Tibial nerve (tissue), 4 donors: ENCODE measurements at places on chromosomes 5 and 9. TPM values are rescaled to one million over a fixed set of nuclear protein-coding genes. Genes with fewer than 3 reads are reported as not detected.

- no peaks in the 10 kb centered on the region for H3K4me1 ChIP-seq
- no peaks in the 10 kb centered on the region for H3K36me3 ChIP-seq
- H3K27ac ChIP-seq, result no peak overlapping the region
- DNase-seq, result no peak
- H3K27me3 ChIP-seq, result no peaks in the 10 kb centered on the region
Observed at GRCh38 chr9:36138496-36138895, 2.0 kb downstream of the GLIPR2 start.

DNA sequence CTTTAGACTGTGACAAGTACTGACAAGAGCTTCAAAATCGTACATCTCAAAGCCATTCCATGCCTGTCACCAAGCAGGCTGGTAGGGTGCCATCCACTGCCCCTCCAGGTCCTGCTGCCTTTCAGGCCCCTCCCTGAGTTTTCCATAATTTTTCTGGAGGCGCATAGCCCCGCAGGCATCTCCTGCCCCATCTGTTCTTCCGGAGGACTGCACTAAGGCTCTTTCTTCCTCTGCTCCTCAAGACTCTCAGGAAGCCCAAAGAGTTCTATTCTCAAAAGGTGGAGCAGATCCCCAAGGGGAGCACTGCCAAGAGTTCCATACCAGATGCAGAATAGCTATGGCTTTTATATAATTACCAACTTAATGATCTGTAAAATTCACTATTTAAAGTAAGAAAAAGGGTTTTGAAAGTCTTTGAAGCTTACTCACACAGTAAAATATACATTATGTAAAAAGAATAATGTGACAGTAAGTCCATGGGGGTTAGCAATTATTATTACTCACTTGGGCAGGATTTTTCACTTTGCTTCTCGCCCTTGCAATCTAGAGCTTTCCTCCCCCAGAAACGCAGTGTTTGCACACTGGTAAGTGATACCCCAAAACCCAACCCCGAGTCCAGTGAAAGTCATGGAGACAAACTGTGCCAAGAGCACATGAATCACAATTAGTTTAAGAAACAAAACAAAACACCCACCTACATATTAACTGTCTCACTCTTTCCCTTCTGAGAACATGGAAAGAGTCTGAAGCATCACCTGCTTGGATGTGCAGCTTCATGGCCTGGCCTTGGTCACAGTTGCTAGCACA is 114.1 kb upstream of the DAPK1 start:
- H3K36me3 ChIP-seq, result no peaks in the 10 kb centered on the region
- H3K27me3 ChIP-seq, result no peaks in the 10 kb centered on the region
- no peak overlapping the region for H3K4me3 ChIP-seq
- no peak overlapping the region for H3K27ac ChIP-seq

Gene KIF20A
- total RNA-seq, result 2.1 TPM

DNA sequence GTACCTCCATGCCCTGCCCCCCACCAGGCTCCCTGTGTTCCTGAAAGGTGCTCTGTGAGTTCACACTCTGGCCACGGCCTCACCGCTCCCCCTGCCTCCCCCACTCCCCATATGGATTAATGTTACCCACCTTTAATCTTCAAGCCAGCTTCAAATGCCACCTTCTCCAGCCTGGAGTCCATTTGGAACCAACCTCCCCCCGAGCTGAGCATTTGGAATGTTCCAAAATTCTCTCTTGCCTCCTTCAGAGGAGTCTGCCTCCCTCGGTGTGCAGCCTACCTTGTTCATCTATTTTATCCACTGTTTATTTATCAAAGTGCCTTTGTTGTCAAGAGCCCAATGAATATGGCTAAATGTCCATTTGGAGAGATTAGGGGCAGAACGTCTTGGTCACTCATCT is 4.3 kb downstream of the GOLGA2 start:
- H3K27ac ChIP-seq, result no peak overlapping the region
- no peaks in the 10 kb centered on the region for H3K36me3 ChIP-seq
- no peaks in the 10 kb centered on the region for H3K4me1 ChIP-seq
- no peak for DNase-seq

- H3K4me3 ChIP-seq, result no peak overlapping the region
- H3K4me1 ChIP-seq, result no peaks in the 10 kb centered on the region
- no peak for DNase-seq
- H3K27me3 ChIP-seq, result no peaks in the 10 kb centered on the region
- H3K27ac ChIP-seq, result no peak overlapping the region
Observed at GRCh38 chr5:82011761-82012160, 39.9 kb downstream of the ATG10 start.

DNA sequence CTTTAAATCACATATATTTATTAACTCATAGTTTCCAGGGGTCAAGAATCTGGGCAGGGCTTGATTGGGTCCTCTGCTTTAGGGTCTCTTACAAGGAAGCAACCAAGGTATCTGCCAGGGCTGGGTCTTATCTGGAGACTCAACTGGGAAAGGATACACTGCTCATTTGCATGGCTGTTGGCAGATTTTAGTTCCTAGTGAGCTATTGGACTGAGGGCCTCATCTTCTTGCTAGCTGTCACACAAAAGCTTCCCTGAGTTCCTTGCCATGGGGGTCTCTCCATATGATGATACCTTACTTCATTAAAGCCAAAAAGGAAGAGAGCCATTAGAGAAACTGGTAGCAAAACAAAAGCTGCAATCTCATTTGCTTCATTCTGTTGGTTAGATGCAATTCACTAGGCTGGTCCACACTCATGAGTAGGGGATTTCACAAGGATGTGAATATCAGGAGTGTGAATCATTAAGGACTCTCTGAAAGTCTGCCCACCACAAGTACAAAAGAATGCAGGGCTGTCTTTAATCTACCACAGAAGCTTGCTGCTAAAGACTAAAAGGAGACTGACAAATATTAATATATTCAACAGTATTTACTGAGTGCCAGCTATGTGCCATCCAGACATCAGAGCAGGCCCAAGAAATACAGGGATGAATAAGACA is 42.0 kb upstream of the TIMD4 start:
- H3K27me3 ChIP-seq, result no peaks in the 10 kb centered on the region
- no peaks in the 10 kb centered on the region for H3K4me1 ChIP-seq
- H3K36me3 ChIP-seq, result no peaks in the 10 kb centered on the region
- no peak overlapping the region for H3K4me3 ChIP-seq

- peaks cover 23% of the 10 kb centered on the region for H3K4me1 ChIP-seq
- no peaks in the 10 kb centered on the region for H3K36me3 ChIP-seq
- no peak overlapping the region for H3K27ac ChIP-seq
- DNase-seq, result peak; percentile 20
Observed at GRCh38 chr5:122499585-122499984, 187.5 kb downstream of the SNCAIP start.

Gene CTXN3
- total RNA-seq, result not detected

DNA sequence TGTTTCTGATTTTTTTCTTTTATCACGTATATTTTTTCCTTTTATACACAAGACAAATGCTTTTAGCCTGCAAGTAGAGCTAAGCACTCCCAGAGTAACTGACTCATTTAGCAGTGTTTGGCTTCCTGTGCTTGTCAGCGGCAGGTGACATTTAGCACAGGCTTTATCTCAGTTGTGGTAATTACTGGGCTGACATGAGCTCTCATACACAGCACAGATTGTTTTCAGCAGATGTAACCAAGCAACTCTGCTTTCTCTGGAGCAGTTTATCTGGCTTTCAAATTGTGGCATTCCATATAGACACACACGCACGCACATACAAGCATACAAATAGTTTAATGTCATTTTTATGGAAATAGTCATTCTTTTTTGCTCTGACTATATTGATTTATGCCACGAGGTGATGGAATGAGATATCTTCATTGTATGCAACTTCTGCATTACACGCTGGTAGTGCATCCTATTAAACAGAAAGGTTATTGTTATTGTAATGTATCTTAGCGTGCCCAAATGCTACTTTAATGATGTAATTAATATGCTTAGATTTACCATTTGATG is 379.0 kb upstream of the GRAMD2B start:
- H3K4me1 ChIP-seq, result no peaks in the 10 kb centered on the region
- H3K4me3 ChIP-seq, result no peak overlapping the region
- no peak for DNase-seq
- H3K36me3 ChIP-seq, result no peaks in the 10 kb centered on the region

Gene IFNA21
- total RNA-seq, result not detected

Gene ZNF483
- total RNA-seq, result 12.0 TPM

GRCh38 chr5:50663636-50664035 is 2.8 kb upstream of the PARP8 start:
- H3K27me3 ChIP-seq, result no peaks in the 10 kb centered on the region
- no peak overlapping the region for H3K4me3 ChIP-seq
- DNase-seq, result no peak

GRCh38 chr9:77926371-77926878 is 105.2 kb downstream of the GNAQ start:
- H3K36me3 ChIP-seq, result no peaks in the 10 kb centered on the region
- DNase-seq, result no peak
- no peak overlapping the region for H3K4me3 ChIP-seq

DNA sequence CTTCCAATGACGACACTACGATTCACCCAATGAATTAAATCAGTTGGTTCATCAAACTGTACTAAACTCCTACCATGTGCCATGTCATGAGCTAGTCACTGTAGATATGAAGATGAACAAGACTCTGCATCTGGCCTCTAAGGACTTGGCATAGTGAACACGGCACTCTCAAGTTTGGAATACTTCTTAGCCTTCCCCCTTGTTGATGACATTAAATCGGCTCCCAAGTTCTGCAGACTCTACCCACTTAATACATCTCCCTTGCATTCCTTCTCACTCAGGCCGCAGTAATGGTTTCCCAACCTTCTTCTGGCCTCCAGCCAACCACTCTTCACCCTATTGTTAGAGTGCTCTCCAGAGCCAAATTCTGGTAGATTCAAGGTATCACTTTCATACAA is 184.7 kb downstream of the MAPKAP1 start:
- no peak overlapping the region for H3K4me3 ChIP-seq
- H3K27me3 ChIP-seq, result no peaks in the 10 kb centered on the region
- peaks cover 3% of the 10 kb centered on the region for H3K4me1 ChIP-seq
- H3K36me3 ChIP-seq, result no peaks in the 10 kb centered on the region
- no peak for DNase-seq
- no peak overlapping the region for H3K27ac ChIP-seq

DNA sequence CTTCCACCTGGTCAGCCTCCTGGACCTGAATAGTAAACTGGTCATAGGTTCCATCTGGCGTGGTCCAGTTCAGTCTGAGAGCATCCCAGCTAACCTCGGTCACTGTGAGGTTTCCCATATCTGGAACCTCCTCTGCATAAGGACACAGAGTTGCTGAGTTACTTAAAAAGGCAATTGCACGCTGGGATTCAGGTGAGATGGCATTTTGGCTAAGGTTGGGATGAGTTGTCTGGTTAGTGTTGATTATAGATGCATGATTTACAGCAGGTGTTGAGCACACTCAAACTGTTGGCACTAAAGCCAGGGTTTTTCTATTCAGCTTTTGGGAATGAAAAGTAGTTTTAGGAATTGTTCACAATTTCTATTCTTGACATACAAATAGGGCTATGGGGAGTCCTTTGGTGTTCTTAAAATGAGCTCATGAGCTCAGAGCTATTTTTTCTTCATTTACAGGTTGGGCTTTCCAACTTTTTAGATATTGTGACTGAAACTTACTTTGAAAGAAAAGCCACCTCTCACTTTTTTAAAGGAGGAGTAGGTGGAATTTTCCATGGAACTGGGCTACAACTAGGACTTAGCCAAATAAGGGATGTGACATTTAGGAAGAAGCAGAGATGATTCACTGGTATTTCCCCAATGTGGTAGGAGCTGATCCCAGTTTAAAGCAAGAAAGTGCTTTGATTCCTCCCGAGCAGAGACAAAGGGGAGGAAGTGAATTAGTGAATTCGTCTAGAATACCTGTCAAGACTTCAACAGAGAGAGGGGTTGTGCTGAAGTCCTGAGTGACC is 54.7 kb downstream of the TNC start:
- H3K27ac ChIP-seq, result peak overlapping the region; percentile 9
- DNase-seq, result no peak
- H3K36me3 ChIP-seq, result no peaks in the 10 kb centered on the region
- no peaks in the 10 kb centered on the region for H3K27me3 ChIP-seq
- H3K4me1 ChIP-seq, result peaks cover 8% of the 10 kb centered on the region
- no peak overlapping the region for H3K4me3 ChIP-seq

Gene PCDHGC5
- total RNA-seq, result 5.9 TPM

GRCh38 chr9:119370816-119371215 is 1.6 kb upstream of the BRINP1 start:
- H3K4me1 ChIP-seq, result no peaks in the 10 kb centered on the region
- H3K36me3 ChIP-seq, result no peaks in the 10 kb centered on the region
- no peaks in the 10 kb centered on the region for H3K27me3 ChIP-seq
- no peak overlapping the region for H3K4me3 ChIP-seq
